ENCODE measurements at places on chromosomes 11 and 22. TPM values are rescaled to one million over a fixed set of nuclear protein-coding genes. Genes with fewer than 3 reads are reported as not detected.
A peak's percentile ranks its signal among the peaks of the same experiment; 100 is the strongest.

- no peaks in the 10 kb centered on the region for H3K27me3 ChIP-seq
- no peaks in the 10 kb centered on the region for H3K4me1 ChIP-seq
- DNase-seq: no peak
- no peak overlapping the region for H3K4me3 ChIP-seq
- H3K27ac ChIP-seq: no peak overlapping the region
- H3K36me3 ChIP-seq: no peaks in the 10 kb centered on the region
These were observed 390.8 kb downstream of the SHANK2 start for GRCh38 chr11:70861559-70861958.

DNA sequence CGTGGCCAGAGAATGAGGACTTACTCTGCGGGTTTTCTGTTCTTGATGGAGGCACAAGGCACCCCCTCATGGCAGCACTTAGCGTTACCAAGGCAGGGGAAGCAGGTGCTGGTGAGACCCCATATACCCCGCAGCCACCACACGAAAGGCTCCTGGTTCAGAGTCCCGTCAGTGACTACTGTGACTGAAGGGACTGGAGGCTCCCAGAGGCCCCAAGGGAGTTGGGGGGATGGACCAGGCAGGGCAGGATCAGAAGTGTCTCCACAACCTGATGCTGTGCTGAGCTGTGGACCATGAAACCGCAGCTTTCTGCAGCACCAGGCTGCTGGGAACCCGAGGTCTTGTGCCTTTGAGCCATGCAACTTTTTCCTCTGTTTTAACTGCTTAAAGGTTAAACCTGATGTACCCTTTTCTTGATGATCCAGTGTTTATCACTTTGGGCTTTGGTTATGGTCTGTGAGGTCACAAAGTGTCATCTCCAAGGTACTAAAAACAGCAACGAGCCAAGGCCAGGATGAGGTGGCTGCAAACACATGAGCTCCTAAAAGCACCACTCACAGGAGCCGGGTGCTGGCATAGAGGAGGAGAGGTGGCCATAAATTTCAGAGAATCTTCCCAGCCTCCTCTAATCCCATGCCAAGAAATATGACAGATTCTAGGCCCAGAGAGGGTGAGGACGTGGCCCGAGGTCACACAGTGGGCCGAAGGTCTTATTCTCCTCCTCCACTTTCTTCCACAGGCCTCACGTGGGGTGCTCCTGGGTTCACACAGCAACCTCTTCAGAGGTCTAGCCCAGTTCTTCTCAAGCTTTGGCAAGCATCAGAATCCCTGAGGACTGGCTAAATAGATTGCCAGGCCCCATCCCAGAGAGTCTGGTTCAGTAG lies 4.2 kb upstream of the LRRC32 start:
- no peak for DNase-seq
- H3K36me3 ChIP-seq: no peaks in the 10 kb centered on the region
- peaks cover 10% of the 10 kb centered on the region for H3K4me1 ChIP-seq
- H3K27ac ChIP-seq: no peak overlapping the region
- no peaks in the 10 kb centered on the region for H3K27me3 ChIP-seq

- no peak for DNase-seq
- no peaks in the 10 kb centered on the region for H3K27me3 ChIP-seq
- H3K27ac ChIP-seq: peak overlapping the region; percentile 68
- H3K4me1 ChIP-seq: peaks cover 30% of the 10 kb centered on the region
- no peaks in the 10 kb centered on the region for H3K36me3 ChIP-seq
These were observed 9.0 kb upstream of the AHNAK start for GRCh38 chr11:62555464-62556107.

- peak; percentile 50 for DNase-seq
- H3K4me1 ChIP-seq: peaks cover 9% of the 10 kb centered on the region
- H3K4me3 ChIP-seq: peak overlapping the region; percentile 40
- H3K27ac ChIP-seq: no peak overlapping the region
- H3K27me3 ChIP-seq: no peaks in the 10 kb centered on the region
These were observed 525 bp downstream of the BIK start for GRCh38 chr22:43110927-43111623.

- H3K27ac ChIP-seq: no peak overlapping the region
- H3K4me3 ChIP-seq: no peak overlapping the region
- H3K27me3 ChIP-seq: no peaks in the 10 kb centered on the region
- H3K36me3 ChIP-seq: no peaks in the 10 kb centered on the region
- no peak for DNase-seq
- H3K4me1 ChIP-seq: peaks cover 8% of the 10 kb centered on the region
These were observed 58.9 kb downstream of the FLRT1 start for GRCh38 chr11:64094463-64095260.

GRCh38 chr22:24429411-24430365 lies 2.3 kb downstream of the ADORA2A start:
- no peak for DNase-seq
- H3K4me1 ChIP-seq: peaks cover 10% of the 10 kb centered on the region
- H3K4me3 ChIP-seq: no peak overlapping the region
- H3K36me3 ChIP-seq: no peaks in the 10 kb centered on the region
- H3K27ac ChIP-seq: no peak overlapping the region

- DNase-seq: no peak
- H3K27ac ChIP-seq: no peak overlapping the region
- H3K27me3 ChIP-seq: no peaks in the 10 kb centered on the region
- no peak overlapping the region for H3K4me3 ChIP-seq
These were observed 319.7 kb downstream of the CTTN start for GRCh38 chr11:70717936-70718595.

CHST1 gene
- total RNA-seq: 9.9 TPM

MSANTD4 gene
- 21.0 TPM for total RNA-seq

PHETA2 gene
- total RNA-seq: 6.4 TPM

C22orf15 gene
- total RNA-seq: 0.74 TPM

FAM111B gene
- total RNA-seq: 0.18 TPM

ARHGAP32 gene
- total RNA-seq: 34.8 TPM

Measured in ovary (tissue), 10 donors.